ENCODE measurements at places on chromosomes 12 and 14.

- no peak for DNase-seq
These were observed 6.1 kb downstream of the CEP170B start for GRCh38 chr14:104871145-104871655.

DNA sequence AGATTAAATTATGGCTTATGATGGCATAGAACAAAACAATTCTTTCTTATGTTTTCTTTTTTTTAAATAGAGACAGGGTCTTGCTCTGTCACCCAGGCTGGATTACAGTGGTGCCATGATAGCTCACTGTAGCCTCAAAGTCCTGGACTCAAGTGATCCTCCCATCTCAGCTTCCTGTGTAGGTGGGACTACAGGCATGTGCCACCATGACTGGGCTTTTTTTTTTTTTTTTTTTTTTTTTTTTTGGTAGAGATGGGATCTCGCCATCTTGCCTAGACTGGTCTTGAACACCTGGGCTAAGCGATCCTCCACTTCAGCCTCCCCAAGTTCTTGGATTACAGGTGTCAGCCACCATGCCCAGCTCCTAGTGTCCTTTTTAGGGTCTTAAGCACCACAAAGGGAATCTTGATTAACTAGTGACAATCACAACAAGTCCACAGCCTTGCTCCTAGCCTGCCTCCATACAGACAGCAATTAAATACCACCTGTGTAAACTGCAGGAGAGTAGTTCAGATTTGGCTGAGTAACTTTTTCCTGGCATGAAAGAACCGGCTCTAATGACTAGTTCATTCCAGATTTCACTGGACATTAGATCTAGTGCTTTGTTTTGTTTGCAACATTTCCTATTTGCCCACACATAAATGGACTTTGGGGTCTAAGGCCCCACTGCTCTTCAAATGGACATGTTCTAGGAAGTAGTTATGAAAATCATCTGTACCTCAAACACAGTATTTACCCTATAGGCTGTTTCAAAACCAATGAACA, 61.6 kb downstream of the SH2B3 start:
- DNase-seq: no peak

DNA sequence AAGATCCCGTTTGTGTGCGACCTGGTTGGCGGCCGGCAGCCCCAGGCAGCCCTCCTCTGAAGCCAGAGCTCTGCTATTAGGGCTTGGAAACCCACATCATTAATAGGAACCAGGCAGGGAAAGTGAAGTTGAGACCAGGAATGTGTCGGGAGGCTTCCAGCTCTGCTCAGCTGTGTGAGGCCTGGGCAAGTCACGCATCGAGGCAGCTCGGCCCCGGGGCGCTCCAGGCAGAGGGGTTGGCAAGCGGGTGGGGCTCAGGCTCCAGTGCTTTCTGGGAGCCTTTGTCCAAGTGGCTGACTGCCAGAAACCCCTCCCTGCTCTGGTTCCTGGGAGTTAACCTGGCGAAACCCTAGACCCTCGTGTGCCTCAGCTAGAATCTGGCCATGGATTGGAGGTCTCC, 1151.7 kb downstream of the VRK1 start:
- DNase-seq: no peak

GRCh38 chr14:92696366-92696765, 52.1 kb downstream of the LGMN start:
- DNase-seq: no peak

DNA sequence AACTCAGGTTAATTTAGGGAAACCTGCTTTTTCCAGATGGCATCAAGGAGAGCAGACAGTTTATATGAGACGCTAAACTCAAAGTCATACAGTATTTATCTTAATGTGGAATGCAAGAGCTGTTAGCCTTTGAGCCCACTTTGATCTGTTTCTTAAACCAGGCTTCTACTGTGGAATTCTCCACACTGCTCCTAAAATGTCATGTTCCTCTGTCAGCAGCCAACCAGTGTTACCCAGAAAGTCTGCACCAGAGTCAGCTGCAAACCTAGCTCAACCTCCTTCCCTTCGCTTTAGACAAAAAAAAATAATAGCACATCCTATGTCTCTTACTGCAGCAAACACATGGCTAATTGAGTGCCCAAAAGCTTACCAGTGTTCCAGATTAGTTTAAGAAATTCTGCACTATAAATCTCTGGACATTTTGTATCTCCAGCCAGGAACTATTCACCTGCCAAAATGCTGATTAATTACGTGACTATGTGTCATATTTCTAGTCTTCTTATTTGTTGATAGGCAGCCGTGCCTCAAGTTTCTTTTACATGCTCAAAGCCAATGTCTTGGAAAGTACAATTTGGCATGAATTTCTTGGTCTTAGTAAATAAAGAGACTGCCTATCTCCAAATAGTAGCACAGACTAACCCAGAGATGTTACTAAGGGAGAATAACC, 21.8 kb downstream of the ARMH4 start:
- DNase-seq: no peak

DNA sequence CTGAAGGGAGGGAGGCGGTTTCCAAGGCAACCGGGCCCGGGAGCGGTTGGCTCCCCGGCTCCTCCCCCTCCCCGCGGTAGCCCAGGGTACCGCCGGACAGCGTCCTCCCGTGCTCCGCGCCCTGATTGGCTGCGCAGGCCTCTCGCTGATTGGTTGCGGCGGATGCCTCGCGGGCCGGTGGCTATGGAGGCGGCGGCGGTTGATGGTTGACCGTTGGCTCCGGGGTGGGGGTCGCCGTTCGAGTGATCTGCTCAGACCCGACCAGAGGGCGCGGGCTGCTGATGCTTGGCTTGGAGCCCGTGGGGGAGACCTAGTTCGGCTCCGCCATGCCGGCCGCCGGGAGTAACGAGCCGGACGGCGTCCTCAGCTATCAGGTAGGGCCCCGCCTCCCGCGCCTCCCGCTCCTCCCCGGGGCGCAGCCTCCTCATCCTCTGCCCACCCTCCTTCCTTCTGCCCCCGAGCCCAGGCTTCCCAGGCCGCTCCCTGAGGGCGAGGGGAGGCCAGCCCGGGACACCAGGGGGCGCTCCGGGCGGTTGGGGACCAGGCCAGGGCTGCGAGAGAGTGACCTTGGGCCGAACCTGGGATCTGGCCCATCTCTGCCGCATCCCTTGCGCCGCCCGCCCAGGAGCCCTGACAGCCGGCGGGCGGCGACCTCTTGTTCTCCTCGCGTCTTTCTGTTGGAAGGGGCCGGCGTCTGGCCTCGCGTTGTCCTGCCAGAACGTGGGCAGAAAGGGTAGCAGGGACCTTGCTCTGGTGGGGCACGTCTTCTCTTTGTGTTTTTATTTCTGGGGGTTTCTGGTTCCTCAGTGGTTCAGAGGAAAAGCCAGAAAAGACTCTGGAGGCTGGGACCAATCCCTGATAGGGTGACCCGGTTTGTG, at the start of gene SLC4A8:
SLC4A8 (plus strand) TSS at position 170 of the 878 bp plus-strand sequence; CDS start at position 327, 157 bp downstream.
- peak; percentile 62 for DNase-seq

GRCh38 chr12:62930546-62931425, 4.2 kb downstream of the PPM1H start:
- no peak for DNase-seq

GRCh38 chr12:118402251-118402650, 25.9 kb downstream of the SUDS3 start:
- DNase-seq: no peak

- no peak for DNase-seq
These were observed 3.0 kb downstream of the ANKS1B start for GRCh38 chr12:99981639-99982190.

DNA sequence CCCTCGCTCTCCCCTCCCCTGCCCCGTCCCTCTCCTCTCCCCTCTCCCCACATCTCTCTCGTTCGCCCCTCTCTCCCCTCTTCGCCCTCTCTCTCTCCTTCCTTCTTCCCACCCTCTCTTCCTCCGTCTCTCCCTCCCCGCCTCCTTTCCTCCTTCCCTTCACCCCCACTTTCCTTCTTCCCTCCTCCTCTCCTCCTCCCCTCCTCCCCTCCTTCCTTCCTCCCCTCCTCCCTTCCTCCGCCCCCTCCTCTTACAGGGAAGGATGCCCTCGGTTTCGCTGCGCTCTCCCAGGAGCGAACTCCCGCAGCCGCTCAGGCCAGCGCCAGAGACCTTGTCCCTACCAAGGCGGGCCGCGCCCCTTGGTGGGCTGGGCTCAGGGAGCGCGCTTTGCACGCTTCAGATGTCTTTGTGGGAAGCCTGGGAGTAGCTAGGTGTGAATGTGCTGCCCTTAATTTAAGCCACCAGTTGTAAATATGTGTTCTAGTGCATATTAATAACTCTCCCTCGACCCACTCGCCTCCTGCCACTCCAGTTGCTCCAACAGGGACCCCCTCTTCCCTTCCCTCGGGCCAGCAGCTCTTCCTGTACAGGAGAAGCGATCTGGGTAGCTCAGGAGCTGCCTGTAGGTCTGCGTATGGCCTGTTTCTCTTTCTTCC, 13.3 kb upstream of the MAP3K9 start:
- DNase-seq: no peak

DNA sequence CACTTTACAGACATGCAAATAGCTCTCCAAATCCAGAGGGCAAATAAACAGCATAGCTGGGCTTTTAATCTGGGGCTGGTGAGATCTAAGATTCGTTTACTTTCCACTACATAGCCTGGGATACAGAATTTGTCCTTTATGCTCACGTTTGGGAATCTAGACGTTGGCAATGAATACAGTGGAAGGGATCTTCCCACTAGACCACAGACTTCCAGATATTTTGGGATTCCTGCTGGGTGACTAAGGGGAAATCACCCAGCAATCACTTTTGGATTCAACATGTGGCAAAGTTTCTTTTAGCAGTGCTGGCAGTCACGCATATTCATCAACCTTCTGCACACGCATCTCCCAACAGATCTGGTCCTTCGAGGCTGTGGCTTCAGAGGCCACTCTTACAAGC, 23.5 kb downstream of the APPL2 start:
- DNase-seq: no peak

- no peak for DNase-seq
These were observed 6.1 kb downstream of the FRMD6 start for GRCh38 chr14:51657762-51658161.

DNA sequence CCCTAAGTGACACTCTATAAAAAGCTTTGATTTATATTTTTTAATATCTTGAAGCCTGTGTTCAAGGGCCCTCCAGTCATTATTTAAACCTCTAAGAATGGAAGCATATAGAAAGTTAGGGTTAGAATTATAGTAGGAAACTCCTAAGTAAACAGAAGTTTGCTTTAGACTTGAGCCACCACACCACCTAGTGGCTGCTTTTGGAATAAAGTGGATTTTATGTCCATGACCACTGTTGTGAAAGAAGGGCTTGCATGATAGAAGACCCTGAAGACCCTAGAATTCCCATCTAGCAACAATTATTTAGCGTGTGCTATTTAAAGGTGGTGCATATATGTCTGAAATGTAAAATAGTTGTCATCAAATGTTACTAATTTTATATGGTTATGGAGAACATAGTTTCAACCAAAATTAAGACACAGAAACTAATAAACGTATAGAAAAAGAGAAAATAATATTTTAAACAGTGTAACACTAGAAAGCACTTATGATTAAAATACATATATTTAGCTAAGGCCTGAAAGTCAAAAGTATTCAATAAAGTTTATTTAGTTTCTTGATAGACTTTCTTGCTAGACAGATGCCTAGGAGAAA, 21.3 kb downstream of the LRRIQ1 start:
- no peak for DNase-seq

- DNase-seq: no peak
These were observed 64.8 kb downstream of the HELB start for GRCh38 chr12:66367015-66367667.

DNA sequence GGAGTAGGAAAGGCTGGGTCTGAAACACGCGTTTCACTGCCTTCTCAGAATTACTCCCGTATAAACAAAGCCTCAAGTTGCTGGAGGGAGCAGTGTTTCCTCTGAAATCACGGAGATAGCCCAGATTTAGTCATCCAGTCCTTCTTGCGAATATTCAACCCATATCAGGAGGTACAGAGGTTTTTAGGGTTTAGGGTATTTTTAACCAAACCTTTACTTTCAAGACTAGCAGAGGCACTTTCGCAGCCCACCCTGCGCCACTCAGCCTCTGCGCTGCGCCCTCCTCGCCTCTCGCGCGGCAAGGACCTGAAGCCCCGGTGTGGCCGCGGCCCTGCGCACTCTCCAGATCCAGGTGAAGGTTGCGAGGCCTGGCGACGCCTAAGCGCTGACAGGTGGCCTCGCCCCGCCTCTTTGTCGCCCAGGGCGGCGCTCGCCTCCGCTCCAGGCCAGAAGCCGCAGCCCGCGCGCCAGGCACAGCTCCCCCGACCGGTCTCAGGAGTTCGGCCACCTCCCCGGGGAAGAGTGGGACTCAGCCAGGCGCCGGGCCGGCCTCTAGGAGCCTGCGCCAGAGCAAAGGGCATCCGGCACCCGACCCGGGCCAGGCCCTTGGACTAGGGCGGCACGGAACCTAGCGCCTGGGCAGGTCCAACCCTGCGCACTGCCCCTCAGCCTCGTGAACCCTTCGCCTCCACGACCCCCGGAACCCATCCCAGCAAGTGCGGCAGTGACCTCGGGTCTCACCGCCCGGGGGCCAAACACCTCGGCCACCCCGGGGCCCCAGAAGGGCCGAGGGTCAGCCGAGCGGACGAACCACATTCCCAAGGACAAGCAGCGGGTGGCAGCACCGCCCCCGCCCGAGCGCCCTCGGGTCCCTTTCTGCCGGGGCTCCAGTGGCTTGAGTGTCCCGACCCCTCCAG, 1.8 kb upstream of the SAMD4A start:
- peak; percentile 53 for DNase-seq

GRCh38 chr14:90503582-90503981, 106.8 kb downstream of the CALM1 start:
- no peak for DNase-seq

DNA sequence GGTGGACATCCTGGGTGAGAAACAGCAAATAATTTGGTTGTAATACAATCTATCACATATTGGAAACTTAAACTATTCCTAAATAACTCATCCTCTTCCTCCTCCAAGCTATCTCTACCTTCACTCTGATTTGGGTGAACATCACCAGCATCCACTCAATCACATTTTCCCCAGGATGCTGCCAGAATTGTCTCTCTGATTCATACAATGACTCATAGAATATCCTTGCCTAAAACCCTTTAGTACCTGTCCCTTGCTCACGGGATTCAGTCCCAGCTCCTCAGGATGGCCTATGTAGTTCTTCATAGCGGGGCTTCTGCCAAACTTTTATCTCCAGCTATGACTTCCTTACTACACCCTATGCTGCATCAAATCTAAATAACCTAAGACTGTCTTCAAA, 146.8 kb downstream of the EMP1 start:
- DNase-seq: no peak

GRCh38 chr12:66541426-66541825, 137.4 kb downstream of the GRIP1 start:
- DNase-seq: no peak

DNA sequence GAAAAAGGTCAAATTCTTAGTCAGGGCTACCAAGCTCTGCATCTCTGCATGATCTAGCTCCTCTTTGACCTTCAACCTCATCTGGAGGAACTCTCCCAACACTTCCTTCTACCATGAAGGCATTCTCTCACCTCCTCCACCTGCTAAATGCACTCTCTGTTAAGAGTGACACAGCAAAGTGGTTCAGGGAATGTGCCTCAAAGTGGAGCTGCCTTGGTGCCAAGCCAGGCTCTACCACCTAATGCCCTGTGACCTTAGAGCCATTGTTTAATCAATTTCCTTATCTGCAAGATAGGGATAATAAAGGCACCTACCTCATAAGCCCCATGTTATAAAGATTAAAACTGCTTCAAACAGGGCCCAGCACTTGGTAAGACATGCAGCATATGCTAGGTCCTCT, 236.7 kb downstream of the ANO2 start:
- DNase-seq: no peak

GRCh38 chr12:52546126-52546525, 6.8 kb downstream of the KRT71 start:
- DNase-seq: no peak
